A673 (cell line): ENCODE measurements at places on chromosomes 16 and 17. TPM values are rescaled to one million over a fixed set of nuclear protein-coding genes. Genes with fewer than 3 reads are reported as not detected.

DNA sequence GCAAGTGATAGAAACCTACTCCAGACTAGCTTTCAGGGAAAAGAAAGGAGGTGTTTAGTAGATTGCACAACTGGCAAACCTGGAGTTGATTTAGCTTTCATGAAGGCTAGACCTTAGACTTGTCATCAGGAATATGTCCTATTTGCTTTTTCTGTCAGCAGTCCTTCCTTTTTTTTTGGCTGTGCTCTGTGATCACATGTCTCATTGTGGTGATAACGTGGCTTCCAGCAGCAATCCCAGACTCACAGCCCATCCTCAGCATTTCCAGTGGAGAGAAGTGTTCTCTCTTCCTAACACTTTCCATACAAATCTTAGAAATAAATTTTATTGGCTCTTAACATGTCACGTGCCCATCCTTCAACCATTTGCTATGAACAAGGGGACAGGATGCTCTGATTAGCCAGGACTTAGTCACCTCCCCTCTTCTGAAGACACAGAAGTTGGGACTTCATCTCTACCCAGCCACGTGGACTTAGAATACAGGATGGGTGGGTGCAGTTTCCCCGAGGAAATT is 74.7 kb downstream of the CDH13 start:
- no peak overlapping the region for H3K4me3 ChIP-seq
- H3K27me3 ChIP-seq = peaks cover 3% of the 10 kb centered on the region
- no peak overlapping the region for H3K27ac ChIP-seq
- H3K4me1 ChIP-seq = peaks cover 10% of the 10 kb centered on the region
- H3K36me3 ChIP-seq = no peaks in the 10 kb centered on the region

The PPY gene
- not detected in 2 replicates for total RNA-seq

GRCh38 chr16:82585675-82586074 is 41.1 kb upstream of the CDH13 start:
- DNase-seq = no peak
- no peaks in the 10 kb centered on the region for H3K4me1 ChIP-seq
- no peaks in the 10 kb centered on the region for H3K36me3 ChIP-seq
- peaks cover 7% of the 10 kb centered on the region for H3K27me3 ChIP-seq

The SNRNP25 gene
- 52.5 and 54.9 TPM in 2 replicates for total RNA-seq

- H3K27me3 ChIP-seq = no peaks in the 10 kb centered on the region
- peaks cover 2% of the 10 kb centered on the region for H3K36me3 ChIP-seq
- no peak overlapping the region for H3K4me3 ChIP-seq
- H3K27ac ChIP-seq = no peak overlapping the region
These were observed 18.4 kb downstream of the CYB5D2 start for GRCh38 chr17:4161192-4161966.

The MILR1 gene
- total RNA-seq = not detected in 2 replicates
